Chondrocyte (in vitro differentiated cells): ENCODE measurements at places on chromosomes 11 and 22. TPM values are rescaled to one million over a fixed set of nuclear protein-coding genes. Genes with fewer than 3 reads are reported as not detected.
A peak's percentile ranks its signal among the peaks of the same experiment; 100 is the strongest.

GRCh38 chr22:16967453-16968217 lies 40.4 kb downstream of the GAB4 start:
- no peak overlapping the region for H3K27ac ChIP-seq
- no peaks in the 10 kb centered on the region for H3K27me3 ChIP-seq
- peak; percentile 47 for DNase-seq
- H3K4me1 ChIP-seq, result no peaks in the 10 kb centered on the region
- H3K4me3 ChIP-seq, result no peak overlapping the region

DNA sequence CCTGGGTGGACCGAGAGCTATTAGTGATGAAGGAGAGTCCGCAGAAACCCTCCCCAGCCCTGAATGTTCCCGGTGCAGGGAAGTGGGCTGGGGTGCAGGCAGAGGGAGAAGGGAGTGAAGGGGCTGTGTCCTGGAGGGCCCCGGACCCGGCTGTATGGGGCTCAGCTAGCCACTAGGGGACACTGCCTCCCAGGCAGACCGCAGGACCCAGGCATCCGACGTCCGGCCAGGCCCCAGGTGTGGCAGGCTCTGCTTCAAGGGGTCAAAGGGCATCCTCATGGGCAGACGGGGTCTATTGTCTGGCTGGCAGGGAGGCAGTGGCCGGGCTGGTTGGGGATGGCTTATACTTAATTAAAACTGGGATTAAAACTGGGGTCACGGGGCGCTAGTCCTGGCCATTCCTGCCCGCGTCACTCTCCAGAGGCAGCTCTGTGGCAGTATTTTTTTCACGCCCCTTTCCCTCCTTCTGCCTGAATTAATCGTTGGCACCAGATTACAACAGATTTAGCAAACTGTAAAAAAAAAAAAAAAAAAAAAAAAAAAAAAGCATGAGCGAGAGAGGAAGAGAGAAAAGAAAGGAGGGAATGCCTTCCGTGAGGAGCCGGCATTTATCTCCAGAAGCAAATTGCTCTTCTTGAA lies 5.1 kb downstream of the FLRT1 start:
- H3K36me3 ChIP-seq, result no peaks in the 10 kb centered on the region
- no peaks in the 10 kb centered on the region for H3K4me1 ChIP-seq
- H3K27ac ChIP-seq, result peak overlapping the region; percentile 5

DNA sequence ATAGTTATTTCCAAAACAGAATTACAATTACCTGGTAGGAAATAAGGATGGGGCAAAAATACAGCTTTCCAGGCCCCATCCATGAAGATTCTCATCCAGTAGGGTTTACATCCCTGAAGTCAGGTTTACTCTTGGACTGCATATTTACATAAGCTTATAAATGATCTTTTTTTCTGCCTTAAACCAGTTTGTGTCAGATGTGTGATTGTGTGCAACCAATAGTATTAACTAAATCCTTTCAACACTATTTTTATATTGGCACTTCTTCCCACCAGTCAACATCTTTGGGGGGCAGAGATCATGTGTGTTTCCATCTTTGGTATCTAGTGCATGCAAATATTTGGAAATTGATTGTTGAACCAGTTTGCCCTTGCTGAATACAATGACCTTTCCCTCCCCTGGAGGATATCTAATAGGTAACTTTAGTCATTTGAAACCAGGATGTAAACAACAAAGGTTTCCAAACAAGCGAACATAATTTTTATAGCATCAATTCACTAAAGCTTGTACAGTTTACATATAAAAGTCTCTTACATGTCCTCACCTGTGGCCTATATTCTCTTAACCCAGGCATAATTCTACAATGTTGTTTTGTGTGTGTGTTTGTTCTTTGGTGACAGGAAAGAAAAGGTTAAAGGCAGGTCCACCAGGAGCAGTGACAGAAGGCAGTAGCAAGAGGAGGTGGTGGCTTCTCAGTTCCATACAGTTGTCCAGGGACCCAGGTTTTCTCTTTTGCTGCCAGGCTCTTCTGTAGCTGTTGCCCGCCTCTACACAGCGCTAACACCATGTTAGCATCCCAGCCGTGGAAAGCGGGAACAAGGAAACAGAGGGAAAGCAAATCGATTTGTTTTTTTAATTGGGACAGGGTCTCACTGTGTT lies 1.7 kb upstream of the ME3 start:
- peak overlapping the region; percentile 86 for H3K27ac ChIP-seq
- peaks cover 62% of the 10 kb centered on the region for H3K4me1 ChIP-seq
- DNase-seq, result no peak
- no peaks in the 10 kb centered on the region for H3K27me3 ChIP-seq

DNA sequence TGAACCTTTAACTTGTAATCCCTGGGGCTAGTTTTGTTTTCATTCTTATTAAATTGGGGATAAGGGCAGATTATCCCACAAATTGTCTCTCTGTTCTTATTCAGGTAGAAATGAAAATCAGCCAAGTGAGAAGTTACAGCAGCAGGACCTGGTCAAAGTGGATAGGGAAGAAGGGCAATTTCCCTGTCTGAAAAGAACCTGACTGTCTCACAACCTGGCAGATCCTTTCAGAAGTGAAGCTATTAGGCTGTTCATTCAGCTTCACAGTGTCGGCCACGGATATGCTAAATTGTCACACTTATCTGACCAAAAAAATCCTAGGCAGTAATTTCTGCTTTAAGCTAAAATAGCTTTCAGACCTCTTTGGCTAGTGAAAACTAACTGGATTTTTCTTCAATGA lies 712.6 kb upstream of the ANO5 start:
- no peaks in the 10 kb centered on the region for H3K27me3 ChIP-seq
- H3K27ac ChIP-seq, result no peak overlapping the region
- no peaks in the 10 kb centered on the region for H3K4me1 ChIP-seq
- H3K36me3 ChIP-seq, result no peaks in the 10 kb centered on the region
- H3K4me3 ChIP-seq, result no peak overlapping the region

- no peak for DNase-seq
- H3K4me3 ChIP-seq, result no peak overlapping the region
- H3K4me1 ChIP-seq, result peaks cover 2% of the 10 kb centered on the region
- H3K36me3 ChIP-seq, result peaks cover 5% of the 10 kb centered on the region
These were observed 15.9 kb downstream of the PGA5 start for GRCh38 chr11:61256710-61257482.

GRCh38 chr11:130047141-130047540 lies 22.6 kb upstream of the APLP2 start:
- H3K36me3 ChIP-seq, result no peaks in the 10 kb centered on the region
- no peaks in the 10 kb centered on the region for H3K4me1 ChIP-seq
- H3K27me3 ChIP-seq, result no peaks in the 10 kb centered on the region
- H3K4me3 ChIP-seq, result no peak overlapping the region

DNA sequence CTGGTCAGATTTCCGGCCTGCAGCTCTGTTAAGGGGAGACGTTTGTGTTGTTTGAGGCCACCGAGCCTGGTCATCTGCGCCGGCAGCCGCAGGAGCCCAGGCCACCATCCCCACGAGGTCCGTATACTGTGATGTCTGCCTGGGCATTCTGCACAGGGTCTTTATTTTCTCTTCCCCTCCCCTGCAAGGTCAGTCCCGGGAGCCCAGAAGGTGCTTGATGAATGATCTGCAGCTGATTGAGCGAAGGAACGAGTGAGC lies 45.4 kb downstream of the CTTN start:
- no peak overlapping the region for H3K27ac ChIP-seq
- no peaks in the 10 kb centered on the region for H3K4me1 ChIP-seq
- H3K36me3 ChIP-seq, result peaks cover 11% of the 10 kb centered on the region

DNA sequence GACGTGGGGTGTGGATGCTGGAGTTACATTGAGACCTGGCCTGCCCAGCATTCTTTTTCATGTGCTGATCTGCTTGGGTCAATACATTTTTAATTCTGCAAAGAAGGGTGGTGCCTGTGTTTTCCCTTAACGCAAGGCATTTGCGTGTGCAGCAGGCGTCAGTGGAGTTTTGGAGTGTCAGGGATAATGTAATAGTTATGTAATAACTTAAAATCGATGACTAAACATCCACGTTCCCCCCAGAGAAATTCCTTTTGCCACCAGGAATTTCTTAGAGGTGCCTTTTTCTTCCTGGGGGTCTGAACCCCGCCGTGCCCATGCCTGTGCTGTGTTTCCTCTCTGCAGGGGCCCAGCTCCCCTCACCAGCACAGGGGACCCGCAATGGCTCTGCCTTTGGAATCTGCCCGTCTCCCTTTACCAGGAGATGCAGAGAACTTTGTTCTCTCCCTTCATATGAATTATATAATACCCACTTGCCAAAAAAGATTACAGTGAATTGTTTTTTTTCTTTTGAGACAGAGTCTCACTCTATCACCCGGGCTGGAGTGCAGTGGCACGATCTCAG lies 62.6 kb downstream of the TBC1D22A start:
- peaks cover 4% of the 10 kb centered on the region for H3K36me3 ChIP-seq
- H3K27ac ChIP-seq, result no peak overlapping the region
- no peak overlapping the region for H3K4me3 ChIP-seq
- H3K27me3 ChIP-seq, result no peaks in the 10 kb centered on the region
- peaks cover 39% of the 10 kb centered on the region for H3K4me1 ChIP-seq
- DNase-seq, result no peak

- H3K27ac ChIP-seq, result no peak overlapping the region
- H3K27me3 ChIP-seq, result peaks cover 16% of the 10 kb centered on the region
- no peak overlapping the region for H3K4me3 ChIP-seq
- no peaks in the 10 kb centered on the region for H3K4me1 ChIP-seq
- DNase-seq, result peak; percentile 17
These were observed 5.2 kb upstream of the PRR33 start for GRCh38 chr11:1896923-1897322.

- no peaks in the 10 kb centered on the region for H3K36me3 ChIP-seq
- no peak overlapping the region for H3K27ac ChIP-seq
- H3K4me1 ChIP-seq, result no peaks in the 10 kb centered on the region
- H3K27me3 ChIP-seq, result peaks cover 22% of the 10 kb centered on the region
These were observed 50.7 kb downstream of the TP53I11 start for GRCh38 chr11:44899959-44900358.

Gene MRGPRE
- total RNA-seq, result not detected in 3 replicates

DNA sequence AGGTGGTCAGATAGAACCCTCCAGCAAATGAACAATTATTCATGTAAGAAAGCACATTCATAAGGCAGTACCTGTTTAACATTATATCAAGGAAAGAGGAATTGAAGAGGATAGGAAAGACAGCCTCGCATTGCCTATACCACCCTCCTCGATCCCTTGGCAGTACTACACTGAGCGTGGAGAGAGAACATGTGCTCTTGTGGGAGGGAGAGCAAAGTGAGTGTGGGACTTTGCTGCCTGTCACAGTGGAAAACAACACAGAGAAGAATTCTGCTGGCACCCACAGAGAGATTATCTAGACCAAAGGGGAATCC lies 17.5 kb upstream of the DDX10 start:
- DNase-seq, result no peak
- H3K27me3 ChIP-seq, result no peaks in the 10 kb centered on the region
- H3K4me3 ChIP-seq, result no peak overlapping the region
- H3K36me3 ChIP-seq, result no peaks in the 10 kb centered on the region

- peaks cover 49% of the 10 kb centered on the region for H3K4me1 ChIP-seq
- peaks cover 4% of the 10 kb centered on the region for H3K36me3 ChIP-seq
- H3K27me3 ChIP-seq, result peaks cover 7% of the 10 kb centered on the region
- peak overlapping the region; percentile 96 for H3K4me3 ChIP-seq
These were observed 9.5 kb downstream of the YPEL4 start for GRCh38 chr11:57640068-57640800.

Gene SORL1
- 0.85 to 0.92 TPM (median 0.87 TPM) in 3 replicates for total RNA-seq

DNA sequence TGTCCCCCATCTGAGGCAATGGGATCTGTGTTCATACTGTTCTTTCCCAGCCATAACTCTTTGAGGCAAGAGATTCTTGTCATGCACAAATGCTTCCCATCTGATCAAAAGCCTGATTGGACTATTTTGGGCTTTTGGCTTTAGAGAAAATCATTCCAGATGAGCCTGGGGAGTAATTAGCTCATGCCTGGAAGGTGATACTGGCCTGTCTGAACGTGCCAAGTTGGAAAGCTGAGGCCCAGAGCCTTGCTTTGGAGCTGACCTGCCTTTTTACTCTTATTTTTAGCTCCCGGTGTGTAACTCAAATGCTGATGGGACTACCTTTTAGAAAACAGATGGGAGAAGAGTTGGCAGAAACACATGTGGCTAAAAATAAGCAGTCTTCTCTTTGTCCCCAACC lies 105.0 kb downstream of the DBX1 start:
- H3K27ac ChIP-seq, result peak overlapping the region; percentile 60
- peaks cover 66% of the 10 kb centered on the region for H3K36me3 ChIP-seq
- peaks cover 63% of the 10 kb centered on the region for H3K4me1 ChIP-seq
- DNase-seq, result no peak
- no peak overlapping the region for H3K4me3 ChIP-seq

Gene TAGLN
- total RNA-seq, result 854 to 4,666 TPM (median 4,556 TPM) in 3 replicates

- H3K27ac ChIP-seq, result no peak overlapping the region
- no peaks in the 10 kb centered on the region for H3K27me3 ChIP-seq
- H3K4me1 ChIP-seq, result peaks cover 42% of the 10 kb centered on the region
These were observed 8.2 kb downstream of the TOM1 start for GRCh38 chr22:35307892-35308291.

DNA sequence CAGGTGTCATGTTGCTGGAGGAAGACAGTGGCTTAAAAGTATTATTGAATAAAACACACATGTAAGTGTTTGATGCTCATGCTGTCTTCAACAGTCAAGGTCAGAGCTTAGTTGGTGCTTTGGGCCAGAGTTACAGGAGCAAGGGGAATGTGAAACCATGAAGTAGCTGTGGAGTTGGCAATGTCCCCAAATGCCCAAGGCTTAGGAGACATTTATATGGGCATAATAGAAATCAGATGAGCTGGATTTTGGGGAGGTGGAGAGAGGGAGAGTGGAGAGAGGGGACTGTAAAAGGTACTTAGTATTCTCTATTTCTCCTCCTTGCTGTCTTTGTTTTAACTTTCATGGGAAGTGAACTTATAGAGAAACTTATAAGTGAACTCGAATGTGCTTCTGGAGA lies 407.8 kb downstream of the ETS1 start:
- H3K4me1 ChIP-seq, result peaks cover 50% of the 10 kb centered on the region
- no peak overlapping the region for H3K27ac ChIP-seq
- no peak for DNase-seq
- no peak overlapping the region for H3K4me3 ChIP-seq
- H3K27me3 ChIP-seq, result no peaks in the 10 kb centered on the region
- H3K36me3 ChIP-seq, result no peaks in the 10 kb centered on the region

GRCh38 chr11:111764621-111765020 lies 1.6 kb downstream of the PPP2R1B start:
- H3K27ac ChIP-seq, result no peak overlapping the region
- no peak for DNase-seq
- no peaks in the 10 kb centered on the region for H3K27me3 ChIP-seq
- H3K36me3 ChIP-seq, result peaks cover 14% of the 10 kb centered on the region
- peak overlapping the region; percentile 99 for H3K4me3 ChIP-seq

Gene UPB1
- total RNA-seq, result 0.15 to 0.31 TPM (median 0.18 TPM) in 3 replicates

Gene OSBP
- 47.3 to 48.4 TPM (median 47.6 TPM) in 3 replicates for total RNA-seq

Gene TREH
- total RNA-seq, result not detected in 3 replicates

DNA sequence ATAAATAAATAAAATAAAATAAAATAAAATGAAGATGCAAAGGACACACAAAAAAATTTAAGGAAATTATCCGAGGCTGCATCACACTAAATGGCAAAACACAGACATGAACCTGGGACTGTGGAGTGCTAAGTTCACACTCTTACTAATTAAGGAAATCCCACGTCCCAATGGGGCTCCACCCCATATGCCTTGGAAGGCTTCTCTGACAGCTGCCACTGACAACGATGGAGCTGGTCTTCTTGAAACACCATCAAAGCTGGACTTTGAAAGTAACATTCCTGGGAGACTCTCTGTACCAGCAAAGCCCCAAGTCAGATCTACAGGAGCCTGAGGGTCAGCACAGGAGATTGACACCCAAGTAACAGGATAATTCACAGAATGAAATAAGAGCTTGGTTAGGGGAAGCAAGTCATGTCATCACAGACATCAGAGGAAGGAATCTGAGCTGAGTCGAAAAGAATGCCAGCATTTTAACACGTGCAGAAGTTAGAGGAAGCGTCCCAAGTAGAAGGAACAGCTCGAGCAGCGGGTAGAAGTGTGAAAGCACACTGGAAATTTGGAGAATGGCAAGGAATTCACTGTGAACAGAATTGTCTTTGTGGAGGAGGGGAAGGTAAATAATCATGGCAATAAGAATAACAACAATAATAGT lies 13.8 kb downstream of the TPST2 start:
- H3K4me1 ChIP-seq, result peaks cover 45% of the 10 kb centered on the region
- no peak for DNase-seq
- H3K36me3 ChIP-seq, result peaks cover 10% of the 10 kb centered on the region
- H3K4me3 ChIP-seq, result peak overlapping the region; percentile 26
- H3K27ac ChIP-seq, result peak overlapping the region; percentile 90
